ENCODE measurements at places on chromosomes 1 and 21. TPM values are rescaled to one million over a fixed set of nuclear protein-coding genes. Genes with fewer than 3 reads are reported as not detected.
A peak's percentile ranks its signal among the peaks of the same experiment; 100 is the strongest.

The ARMH1 gene
- 74.5 TPM for total RNA-seq

- no peak overlapping the region for H3K4me3 ChIP-seq
- no peak overlapping the region for H3K27ac ChIP-seq
- no peaks in the 10 kb centered on the region for H3K27me3 ChIP-seq
- no peaks in the 10 kb centered on the region for H3K36me3 ChIP-seq
- DNase-seq = no peak
These were observed 40.5 kb upstream of the CAPZB start for GRCh38 chr1:19525607-19526545.

GRCh38 chr1:67230539-67230938 lies 64.3 kb downstream of the IL23R start:
- H3K4me1 ChIP-seq = no peaks in the 10 kb centered on the region
- DNase-seq = no peak
- no peaks in the 10 kb centered on the region for H3K36me3 ChIP-seq
- H3K27ac ChIP-seq = no peak overlapping the region
- H3K4me3 ChIP-seq = no peak overlapping the region
- no peaks in the 10 kb centered on the region for H3K27me3 ChIP-seq

The OR2T1 gene
- not detected for total RNA-seq

GRCh38 chr1:206951318-206952100 lies 5.2 kb upstream of the PIGR start:
- no peak overlapping the region for H3K4me3 ChIP-seq
- no peaks in the 10 kb centered on the region for H3K36me3 ChIP-seq
- no peak overlapping the region for H3K27ac ChIP-seq
- H3K4me1 ChIP-seq = no peaks in the 10 kb centered on the region
- no peaks in the 10 kb centered on the region for H3K27me3 ChIP-seq

The PGLYRP3 gene
- total RNA-seq = not detected

DNA sequence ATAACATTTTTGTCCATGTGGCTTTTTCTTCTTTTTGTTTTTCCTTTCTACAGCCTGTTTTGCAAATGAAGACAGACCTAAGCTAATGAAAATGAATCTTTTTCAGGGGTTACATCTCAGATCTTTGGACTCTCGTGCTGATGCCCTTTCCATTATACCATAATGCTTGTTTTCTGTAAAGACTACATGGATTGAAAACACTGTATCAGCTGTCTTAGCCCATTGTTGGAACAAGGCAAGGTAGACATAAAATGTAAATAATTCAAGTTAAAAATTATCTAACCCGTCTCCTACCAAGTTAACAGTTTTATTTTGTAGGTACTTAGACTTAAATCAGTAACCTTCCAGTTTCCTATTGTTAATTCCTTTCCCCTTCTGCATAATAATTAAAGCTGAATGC lies 44.9 kb downstream of the RPRD2 start:
- no peaks in the 10 kb centered on the region for H3K27me3 ChIP-seq
- H3K4me3 ChIP-seq = no peak overlapping the region
- H3K27ac ChIP-seq = no peak overlapping the region
- DNase-seq = no peak
- H3K4me1 ChIP-seq = peaks cover 26% of the 10 kb centered on the region

The ADAMTS4 gene
- 2.4 TPM for total RNA-seq

The DNAJC28 gene
- 1.3 TPM for total RNA-seq

The LRRC8C gene
- total RNA-seq = 57.1 TPM

GRCh38 chr1:65939191-65939590 lies 146.5 kb downstream of the PDE4B start:
- H3K36me3 ChIP-seq = no peaks in the 10 kb centered on the region
- no peak for DNase-seq
- H3K4me3 ChIP-seq = no peak overlapping the region

- H3K36me3 ChIP-seq = no peaks in the 10 kb centered on the region
- peak overlapping the region; percentile 45 for H3K27ac ChIP-seq
These were observed 24.3 kb downstream of the CA6 start for GRCh38 chr1:8969937-8970336.

The TOMM20 gene
- 102 TPM for total RNA-seq

The TMEM222 gene
- 45.4 TPM for total RNA-seq

The ANKRD35 gene
- total RNA-seq = not detected

The ITLN2 gene
- total RNA-seq = not detected

The FAM72C gene
- 0.20 TPM for total RNA-seq

GRCh38 chr1:212267017-212267416 lies 18.2 kb upstream of the PPP2R5A start:
- H3K27me3 ChIP-seq = no peaks in the 10 kb centered on the region
- H3K27ac ChIP-seq = no peak overlapping the region

The ENAH gene
- not detected for total RNA-seq

GRCh38 chr1:146032631-146033219 lies 11.2 kb upstream of the HJV start:
- H3K36me3 ChIP-seq = no peaks in the 10 kb centered on the region
- H3K27me3 ChIP-seq = no peaks in the 10 kb centered on the region
- H3K27ac ChIP-seq = no peak overlapping the region
- peaks cover 15% of the 10 kb centered on the region for H3K4me1 ChIP-seq

DNA sequence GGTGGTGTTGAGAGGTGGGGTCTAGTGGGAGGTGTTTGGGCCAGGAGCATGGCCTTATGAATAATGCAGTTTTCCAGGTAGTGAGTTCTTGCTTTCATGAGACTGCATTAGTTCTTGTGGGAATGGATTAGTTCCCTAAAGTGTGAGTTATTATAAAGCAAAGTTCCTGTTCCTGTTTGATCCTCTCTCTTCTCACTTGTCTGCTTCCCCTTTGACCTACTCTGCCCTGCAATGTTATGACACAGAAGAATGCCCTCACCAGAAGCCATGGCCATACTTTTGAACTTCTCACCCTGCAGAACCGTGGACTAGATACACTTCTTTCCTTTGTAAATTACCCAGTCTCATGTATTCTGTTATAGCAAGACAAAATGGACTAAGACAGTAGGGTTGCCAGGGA lies 53.6 kb downstream of the MAP3K7CL start:
- no peaks in the 10 kb centered on the region for H3K36me3 ChIP-seq
- H3K27me3 ChIP-seq = no peaks in the 10 kb centered on the region
- H3K27ac ChIP-seq = no peak overlapping the region
- no peak for DNase-seq
- H3K4me3 ChIP-seq = no peak overlapping the region
- H3K4me1 ChIP-seq = no peaks in the 10 kb centered on the region

- H3K4me3 ChIP-seq = no peak overlapping the region
- DNase-seq = no peak
- H3K27me3 ChIP-seq = no peaks in the 10 kb centered on the region
- H3K4me1 ChIP-seq = peaks cover 11% of the 10 kb centered on the region
- no peaks in the 10 kb centered on the region for H3K36me3 ChIP-seq
These were observed 5.7 kb upstream of the IL10 start for GRCh38 chr1:206778031-206778430.

- no peak for DNase-seq
- peaks cover 5% of the 10 kb centered on the region for H3K36me3 ChIP-seq
- no peak overlapping the region for H3K4me3 ChIP-seq
- no peaks in the 10 kb centered on the region for H3K27me3 ChIP-seq
- H3K27ac ChIP-seq = no peak overlapping the region
These were observed 356.1 kb downstream of the OMA1 start for GRCh38 chr1:58190267-58190988.

The SH2D2A gene
- 63.6 TPM for total RNA-seq

DNA sequence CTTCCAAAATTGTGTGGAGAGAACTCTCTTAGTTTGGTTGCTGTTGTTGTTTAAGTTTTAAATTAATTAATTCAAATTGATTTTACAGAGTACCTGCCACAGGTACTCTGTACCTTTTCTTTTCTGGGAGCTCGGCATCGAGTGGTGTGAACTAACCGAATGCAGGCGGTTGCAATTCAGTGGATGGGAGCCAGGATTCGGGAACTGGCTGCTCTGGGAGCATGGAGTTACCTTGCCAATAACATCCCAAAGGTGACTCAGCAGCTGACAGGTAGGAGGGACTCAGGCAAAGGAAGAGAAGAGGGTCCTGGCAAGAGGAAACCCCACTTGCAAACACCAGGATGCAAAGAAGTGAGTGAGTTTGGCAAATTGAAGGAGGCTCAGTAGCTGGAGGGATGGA lies 24.7 kb upstream of the KANK4 start:
- no peak overlapping the region for H3K27ac ChIP-seq
- H3K27me3 ChIP-seq = no peaks in the 10 kb centered on the region
- no peaks in the 10 kb centered on the region for H3K4me1 ChIP-seq

DNA sequence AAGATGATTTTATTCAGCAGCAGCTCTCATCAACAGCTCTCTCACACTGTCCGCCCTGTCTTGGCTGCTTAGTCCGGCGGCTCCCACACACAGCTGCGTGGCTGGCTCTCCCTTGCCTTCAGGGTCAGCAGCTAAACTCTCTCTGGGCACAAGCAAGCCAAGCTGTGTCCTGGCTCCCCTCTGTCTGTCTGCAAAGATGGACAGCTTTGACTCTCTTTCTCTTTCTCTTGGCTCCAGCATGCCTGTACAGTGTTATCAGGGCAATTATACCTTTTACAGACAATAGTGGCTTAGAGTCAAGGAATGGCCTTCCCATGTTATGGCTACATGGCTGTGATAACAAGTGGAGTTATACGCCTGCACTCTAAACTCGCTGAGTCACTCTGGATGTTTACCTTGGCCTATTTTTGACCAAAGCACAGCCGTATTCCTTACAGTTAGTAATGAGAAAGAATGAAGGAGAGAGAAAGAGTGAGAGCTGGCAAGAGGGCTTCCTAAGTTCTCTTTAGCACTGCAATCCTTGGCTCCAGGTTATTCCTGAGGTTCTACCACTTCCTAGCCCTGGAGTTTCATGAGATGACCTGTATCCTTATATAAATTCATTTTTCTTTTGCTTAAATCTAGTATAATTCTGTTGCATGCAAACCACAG lies 59.9 kb upstream of the ZSWIM5 start:
- no peaks in the 10 kb centered on the region for H3K36me3 ChIP-seq
- H3K4me1 ChIP-seq = no peaks in the 10 kb centered on the region
- no peaks in the 10 kb centered on the region for H3K27me3 ChIP-seq
- H3K4me3 ChIP-seq = no peak overlapping the region
- H3K27ac ChIP-seq = no peak overlapping the region
- no peak for DNase-seq

- no peaks in the 10 kb centered on the region for H3K27me3 ChIP-seq
- peaks cover 53% of the 10 kb centered on the region for H3K4me1 ChIP-seq
- H3K4me3 ChIP-seq = peak overlapping the region; percentile 65
- peak; percentile 53 for DNase-seq
- no peaks in the 10 kb centered on the region for H3K36me3 ChIP-seq
These were observed 733 bp downstream of the KDM5B start for GRCh38 chr1:202807451-202807925.

GRCh38 chr1:48285525-48285924 lies 63.0 kb downstream of the SLC5A9 start:
- H3K27ac ChIP-seq = no peak overlapping the region
- H3K36me3 ChIP-seq = no peaks in the 10 kb centered on the region
- no peak overlapping the region for H3K4me3 ChIP-seq
- no peak for DNase-seq
- no peaks in the 10 kb centered on the region for H3K27me3 ChIP-seq

The SLC16A4 gene
- total RNA-seq = 0.39 TPM

DNA sequence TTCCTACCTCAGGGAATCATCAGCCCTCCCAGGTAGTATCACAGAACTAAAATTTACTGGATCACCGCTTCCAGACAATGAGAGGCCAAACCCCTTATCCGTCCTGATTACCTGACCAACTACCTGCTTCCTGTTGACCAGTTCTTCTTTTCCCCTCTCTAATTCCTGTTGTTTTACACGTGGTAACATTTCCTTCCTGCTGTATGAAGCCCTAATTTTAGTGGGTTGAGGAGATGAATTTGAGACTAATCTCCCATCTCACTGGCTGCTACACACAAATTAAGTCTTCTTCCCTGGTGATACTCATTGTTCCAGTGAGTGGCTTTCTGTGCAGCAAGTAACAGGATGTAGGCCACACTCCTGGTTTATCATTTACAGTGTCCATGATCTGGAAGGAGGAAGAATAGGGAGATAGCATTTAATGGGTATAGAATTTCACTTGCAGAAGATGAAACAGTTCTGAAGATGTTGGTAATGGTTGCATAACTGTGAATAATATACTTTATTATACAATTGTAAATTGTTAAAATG lies 2112.9 kb downstream of the NCAM2 start:
- H3K27ac ChIP-seq = no peak overlapping the region
- no peaks in the 10 kb centered on the region for H3K36me3 ChIP-seq
- H3K4me1 ChIP-seq = no peaks in the 10 kb centered on the region

GRCh38 chr1:43844114-43844513 lies 89.5 kb upstream of the ARTN start:
- peaks cover 12% of the 10 kb centered on the region for H3K36me3 ChIP-seq
- no peak overlapping the region for H3K27ac ChIP-seq
- DNase-seq = no peak

GRCh38 chr1:100972185-100972584 lies 53.4 kb downstream of the DPH5 start:
- no peak overlapping the region for H3K27ac ChIP-seq
- no peaks in the 10 kb centered on the region for H3K27me3 ChIP-seq
- peaks cover 16% of the 10 kb centered on the region for H3K4me1 ChIP-seq
- DNase-seq = no peak

DNA sequence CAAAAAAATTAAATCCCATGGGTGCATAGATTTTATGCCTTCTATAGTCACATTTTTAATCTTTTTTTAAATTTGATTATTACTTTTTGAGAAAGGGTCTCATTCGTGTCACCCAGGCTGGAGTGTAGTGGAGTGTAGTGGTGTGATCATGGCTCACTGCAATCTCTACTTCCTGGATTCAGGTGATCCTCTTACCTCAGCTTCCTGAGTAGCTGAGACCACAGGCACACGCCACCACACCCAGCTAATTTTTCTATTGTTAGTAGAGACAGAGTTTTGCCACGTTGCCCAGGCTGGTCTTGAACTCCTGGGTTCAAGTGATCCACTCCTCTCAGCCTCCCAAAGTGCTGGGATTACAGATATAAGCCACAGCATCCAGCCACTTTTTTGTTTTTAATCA lies 10.4 kb downstream of the CBR3 start:
- peak overlapping the region; percentile 32 for H3K27ac ChIP-seq
- peaks cover 47% of the 10 kb centered on the region for H3K4me1 ChIP-seq
- peak; percentile 50 for DNase-seq
- no peaks in the 10 kb centered on the region for H3K27me3 ChIP-seq
- no peak overlapping the region for H3K4me3 ChIP-seq

The ZNF436 gene
- total RNA-seq = 11.0 TPM

GRCh38 chr1:165367375-165367993 lies 11.0 kb upstream of the LMX1A start:
- peak; percentile 70 for DNase-seq
- H3K36me3 ChIP-seq = no peaks in the 10 kb centered on the region
- H3K4me3 ChIP-seq = no peak overlapping the region
- H3K4me1 ChIP-seq = no peaks in the 10 kb centered on the region
- H3K27me3 ChIP-seq = peaks cover 4% of the 10 kb centered on the region
- no peak overlapping the region for H3K27ac ChIP-seq

DNA sequence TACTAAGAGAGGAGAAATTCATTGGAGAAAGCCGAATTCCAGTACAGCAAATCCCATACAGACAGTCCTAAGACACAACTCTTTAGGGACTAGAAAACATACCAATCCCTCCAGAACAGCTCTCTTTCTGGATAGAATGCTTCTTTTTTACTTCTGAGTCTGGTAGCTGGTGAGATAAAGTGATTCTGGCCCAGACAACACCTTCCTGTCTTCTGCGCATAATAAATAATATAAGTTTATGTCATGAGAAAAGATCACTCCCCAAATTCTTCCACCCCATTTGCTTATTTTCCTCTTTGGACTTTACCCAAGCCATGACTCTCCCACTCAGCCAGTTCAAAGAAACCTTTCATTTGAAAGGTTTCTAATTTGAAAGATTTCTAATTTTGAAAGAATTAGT lies 98.4 kb downstream of the EDEM3 start:
- H3K27me3 ChIP-seq = no peaks in the 10 kb centered on the region
- DNase-seq = no peak

The KLHDC7A gene
- total RNA-seq = not detected

The KANK4 gene
- total RNA-seq = not detected

Data from CD4-positive, alpha-beta memory T cell (primary cell).